Activated CD8-positive, alpha-beta memory T cell treated with anti-CD3 and anti-CD28 coated beads, Interleukin-2, amount 50 U/mL, for 4 hours (primary cell): ENCODE measurements at places on chromosomes 3 and 15.

DNA sequence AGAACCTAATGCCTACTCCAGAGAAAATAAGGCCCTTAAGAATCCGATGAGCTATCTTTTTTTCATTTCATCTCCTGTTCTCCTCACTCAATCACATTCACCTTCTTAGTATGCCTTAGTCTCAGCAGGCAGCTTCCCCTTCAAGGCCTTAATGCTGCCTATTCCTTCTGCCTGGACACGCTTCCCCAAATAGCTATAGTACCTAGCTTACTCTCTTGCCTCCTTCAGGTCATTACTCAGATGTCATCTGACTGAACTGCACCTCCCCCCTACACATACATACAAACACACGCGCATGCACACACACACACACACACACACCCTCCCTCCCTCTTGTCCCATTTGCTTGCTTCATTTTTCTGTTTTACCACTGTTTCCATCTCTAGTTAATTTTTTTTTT is 191.5 kb upstream of the MLF1 start:
- no peak for DNase-seq

DNA sequence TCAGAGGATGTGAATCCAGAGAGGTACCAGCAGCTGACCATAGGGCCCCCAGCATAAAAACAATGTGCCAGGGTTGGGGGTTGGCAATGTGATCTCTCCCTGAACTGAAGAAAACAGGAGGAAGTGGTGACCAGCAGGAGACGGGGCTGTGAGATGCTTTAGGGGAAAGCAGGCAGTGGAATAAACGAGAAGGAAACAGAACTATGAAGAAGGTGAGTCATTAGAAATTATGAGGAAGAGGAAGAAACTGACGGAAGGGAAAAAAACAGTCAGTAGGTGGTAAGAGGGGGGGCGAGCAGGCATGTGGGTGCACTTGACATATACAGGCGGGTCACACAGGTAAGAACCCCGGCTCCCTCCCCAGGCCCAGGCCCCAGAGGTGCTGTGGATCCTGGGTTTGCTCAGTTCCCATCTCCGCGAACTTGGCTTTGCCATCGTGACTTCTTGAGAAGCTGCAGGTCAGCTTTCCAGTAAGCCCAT is 42.2 kb upstream of the B3GNT5 start:
- DNase-seq, result peak; percentile 33

DNA sequence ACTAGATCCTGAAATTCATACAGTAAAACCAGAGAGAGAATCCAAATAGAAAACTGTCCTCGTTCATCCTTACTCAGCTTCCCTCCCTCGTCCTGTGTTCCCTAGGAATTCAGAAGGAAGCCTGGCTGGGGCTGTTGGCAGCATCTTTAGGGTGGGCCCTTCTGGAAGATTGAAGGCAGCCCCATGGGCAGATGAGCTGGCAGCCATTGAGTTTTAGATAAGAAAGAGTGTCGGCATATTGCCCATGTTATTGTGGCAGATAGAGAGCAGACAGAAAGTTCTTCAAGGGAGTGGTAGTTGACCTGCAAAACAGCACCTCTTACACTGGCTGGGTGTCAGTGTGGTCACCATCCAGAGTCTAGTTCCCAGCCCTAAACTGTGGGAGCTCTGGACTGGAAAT is 23.5 kb downstream of the TMOD2 start:
- no peak for DNase-seq

DNA sequence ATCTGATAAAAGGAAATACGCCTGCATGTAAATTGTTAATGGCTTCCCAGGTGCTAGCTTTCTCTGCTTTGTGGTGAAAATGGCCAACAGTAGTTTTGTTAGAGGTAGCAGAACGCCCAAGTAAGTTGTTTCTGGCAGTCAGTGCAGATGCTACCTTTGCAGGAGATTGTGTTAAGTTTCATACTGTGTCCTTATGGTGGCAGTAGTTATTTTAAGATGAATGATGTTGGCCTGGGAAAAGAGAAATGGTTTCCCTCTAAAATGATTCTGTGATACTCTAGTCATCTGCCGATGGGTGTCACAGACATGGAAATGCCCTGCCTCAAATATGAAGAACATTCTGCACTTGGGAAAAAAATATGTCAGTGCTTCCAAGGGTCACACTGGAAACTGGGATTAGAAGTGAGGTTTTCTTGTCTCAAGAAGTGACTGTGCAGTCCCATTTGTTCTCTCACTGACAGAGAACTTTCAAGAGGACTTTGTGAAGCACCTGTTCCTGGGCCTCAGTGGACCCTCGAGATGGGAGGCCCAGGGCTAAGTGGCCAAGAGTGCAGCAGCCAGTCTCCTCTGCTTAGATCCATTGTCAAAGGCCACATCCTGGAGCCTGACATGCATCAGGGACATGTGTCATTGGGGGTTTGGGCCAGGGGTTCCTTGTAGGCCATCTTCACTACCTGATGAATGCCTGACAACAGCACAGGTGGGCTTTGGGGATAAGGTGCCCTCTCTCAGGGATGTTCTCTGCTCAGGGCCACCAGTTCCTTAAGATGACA is 393.3 kb downstream of the CACNA2D3 start:
- no peak for DNase-seq
